ENCODE measurements at places on chromosomes 2 and 18.

DNA sequence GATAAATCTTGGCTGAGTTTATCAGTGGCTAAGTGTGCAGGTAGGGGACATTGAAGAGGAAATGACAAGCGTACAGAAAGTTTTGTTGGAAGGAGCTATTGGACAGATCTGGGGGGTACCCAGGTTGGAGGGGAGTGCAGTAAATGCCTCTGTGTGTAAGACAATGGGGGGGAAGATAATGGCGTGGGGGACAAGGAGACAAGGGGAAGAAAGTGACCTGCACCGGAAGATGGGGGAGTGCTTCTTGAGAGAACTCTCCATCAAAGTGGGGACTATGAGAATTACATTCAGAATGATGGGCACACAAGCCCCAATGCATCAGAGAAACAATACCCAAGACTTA is 190.0 kb downstream of the ALPK2 start:
- no peak for DNase-seq

DNA sequence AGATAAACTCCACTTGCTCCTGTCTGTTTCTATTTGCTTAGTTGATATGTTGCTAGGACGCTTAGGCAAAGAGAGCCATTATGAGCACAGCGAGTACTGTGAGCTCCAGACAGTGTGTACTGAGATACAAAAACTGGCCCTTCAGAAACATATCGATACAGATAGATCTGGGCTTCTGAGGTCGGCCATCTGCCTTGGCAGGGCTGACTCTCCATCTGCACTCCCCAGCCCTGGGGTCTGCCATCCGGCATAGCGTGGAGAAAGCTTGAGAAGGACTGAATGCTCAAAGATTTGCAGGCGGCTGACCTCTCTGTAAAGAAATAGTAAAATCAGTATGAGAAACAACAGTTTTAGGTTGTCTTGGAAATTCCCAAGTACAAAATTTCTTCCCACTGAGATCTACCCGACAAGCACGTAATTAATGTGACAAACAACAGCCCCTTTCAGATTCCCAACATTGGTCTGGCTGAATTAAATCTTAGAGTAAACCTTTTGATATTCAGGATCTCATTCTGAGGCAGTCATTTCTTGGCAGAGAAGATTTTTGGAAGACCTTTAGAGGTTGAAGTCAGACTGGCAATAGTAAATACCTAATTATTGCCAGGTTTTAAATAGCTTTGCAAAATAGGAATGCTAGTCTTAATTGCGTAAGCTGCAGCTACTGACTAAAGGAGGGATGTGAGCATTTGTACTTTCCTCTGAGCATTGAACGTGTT is 127.4 kb downstream of the CHST9 start:
- no peak for DNase-seq

- DNase-seq = no peak
These were observed 48.5 kb downstream of the TMX3 start for GRCh38 chr18:68666381-68666780.

GRCh38 chr2:10489842-10490555 is 41.9 kb upstream of the ODC1 start:
- DNase-seq = no peak

- no peak for DNase-seq
These were observed 320.1 kb downstream of the CDH2 start for GRCh38 chr18:27856820-27857219.

DNA sequence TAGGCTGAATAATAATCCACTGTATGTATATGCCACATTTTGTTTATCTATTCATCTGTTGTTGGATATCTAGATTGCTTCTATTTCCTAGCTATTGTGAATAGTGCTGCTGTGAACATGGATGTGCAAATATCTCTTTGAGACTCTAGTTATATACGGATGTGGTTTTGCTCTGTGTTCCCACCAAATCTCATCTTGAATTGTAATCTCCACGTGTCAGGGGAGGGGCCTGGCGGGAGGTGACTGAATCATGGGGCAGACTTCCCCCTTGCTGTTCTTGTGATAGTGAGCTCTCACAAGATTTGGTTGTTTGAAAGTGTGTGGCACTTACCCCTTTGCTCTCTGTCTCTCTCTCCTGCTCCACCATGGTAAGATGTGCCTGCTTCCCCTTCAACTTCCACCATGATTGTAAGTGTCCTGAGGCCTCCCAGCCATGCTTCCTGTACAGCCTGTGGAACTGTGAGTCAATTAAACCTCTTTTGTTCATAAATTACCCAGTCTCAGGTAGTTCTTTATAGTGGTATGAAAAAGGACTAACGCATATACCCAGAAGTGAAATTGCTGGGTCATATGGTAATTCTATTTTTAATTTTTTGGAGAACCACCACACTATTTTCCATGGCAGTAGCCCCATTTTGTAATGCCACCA is 86.1 kb upstream of the UPP2 start:
- DNase-seq = no peak

DNA sequence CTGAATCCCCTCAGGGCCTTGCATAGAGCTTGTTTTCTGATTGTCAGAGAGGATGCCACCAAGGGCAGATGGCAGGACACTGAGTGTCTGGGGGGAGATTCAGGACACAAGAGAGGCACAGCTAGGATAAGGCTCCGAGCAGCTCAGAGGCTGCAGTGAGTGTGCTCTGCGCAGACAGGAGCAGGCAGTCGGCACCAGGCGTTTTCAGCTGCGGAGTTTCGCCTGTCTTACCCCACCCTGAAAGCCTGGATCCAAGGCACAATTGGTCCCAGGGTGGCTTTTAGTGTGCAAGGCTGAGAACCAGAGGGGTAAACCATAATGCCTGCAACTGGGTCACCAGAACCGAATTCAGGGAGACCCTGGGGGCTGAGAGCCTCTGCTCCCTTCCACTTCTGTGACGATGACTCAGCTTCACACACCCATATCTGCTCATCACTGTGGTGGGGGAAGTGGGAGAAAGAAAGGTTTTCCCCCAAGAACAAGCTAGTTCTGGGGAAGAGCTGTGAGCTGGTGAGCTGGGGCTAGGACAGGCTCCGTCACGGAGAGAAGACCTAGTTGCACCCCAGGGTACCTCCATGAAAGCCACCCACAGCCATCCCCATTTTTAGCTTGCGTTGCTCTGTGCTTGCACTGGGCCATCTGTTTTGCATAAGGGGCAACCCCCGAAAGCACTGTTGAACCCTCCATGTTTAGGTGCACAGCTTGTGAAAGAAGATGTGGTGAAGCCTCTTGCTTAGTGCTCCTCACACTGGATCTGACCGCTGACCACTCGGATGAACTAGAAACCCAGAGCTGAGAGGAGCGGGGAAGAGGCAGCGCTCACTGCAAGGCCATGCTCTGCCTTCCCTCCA is 173.7 kb downstream of the CELF4 start:
- DNase-seq = no peak

DNA sequence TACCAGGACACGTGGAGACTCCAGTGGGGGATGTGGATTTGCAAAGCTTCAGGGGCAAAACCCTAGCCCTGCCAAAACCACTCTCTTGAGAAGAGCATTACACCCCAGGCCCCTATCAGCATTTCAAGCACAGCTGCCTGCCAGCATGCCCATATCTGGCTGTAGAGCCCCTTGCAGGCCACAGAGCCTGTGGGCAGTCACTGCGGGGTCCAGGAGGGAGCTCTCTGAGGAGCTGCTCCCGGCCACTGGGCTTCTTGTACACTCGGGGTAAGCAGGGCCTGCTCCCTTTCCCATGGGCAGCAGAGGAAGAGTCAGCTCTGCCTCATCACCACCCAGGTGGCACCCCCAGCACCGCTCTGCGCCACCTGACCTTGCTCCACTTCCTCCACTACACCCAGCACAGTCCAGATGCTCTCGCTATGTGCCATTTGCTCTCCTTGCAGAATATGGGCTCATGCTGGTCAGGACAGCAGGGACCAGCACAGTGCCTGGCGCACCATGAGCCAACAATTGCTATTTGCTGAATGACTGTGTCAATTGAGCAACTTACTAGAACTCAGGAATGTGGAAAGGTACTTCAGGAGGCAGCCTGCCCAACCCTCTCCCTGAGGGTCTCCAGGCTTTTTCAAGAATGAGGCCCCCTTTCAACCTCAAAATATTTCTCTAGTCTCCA is 7.4 kb downstream of the CHST10 start:
- DNase-seq = no peak

DNA sequence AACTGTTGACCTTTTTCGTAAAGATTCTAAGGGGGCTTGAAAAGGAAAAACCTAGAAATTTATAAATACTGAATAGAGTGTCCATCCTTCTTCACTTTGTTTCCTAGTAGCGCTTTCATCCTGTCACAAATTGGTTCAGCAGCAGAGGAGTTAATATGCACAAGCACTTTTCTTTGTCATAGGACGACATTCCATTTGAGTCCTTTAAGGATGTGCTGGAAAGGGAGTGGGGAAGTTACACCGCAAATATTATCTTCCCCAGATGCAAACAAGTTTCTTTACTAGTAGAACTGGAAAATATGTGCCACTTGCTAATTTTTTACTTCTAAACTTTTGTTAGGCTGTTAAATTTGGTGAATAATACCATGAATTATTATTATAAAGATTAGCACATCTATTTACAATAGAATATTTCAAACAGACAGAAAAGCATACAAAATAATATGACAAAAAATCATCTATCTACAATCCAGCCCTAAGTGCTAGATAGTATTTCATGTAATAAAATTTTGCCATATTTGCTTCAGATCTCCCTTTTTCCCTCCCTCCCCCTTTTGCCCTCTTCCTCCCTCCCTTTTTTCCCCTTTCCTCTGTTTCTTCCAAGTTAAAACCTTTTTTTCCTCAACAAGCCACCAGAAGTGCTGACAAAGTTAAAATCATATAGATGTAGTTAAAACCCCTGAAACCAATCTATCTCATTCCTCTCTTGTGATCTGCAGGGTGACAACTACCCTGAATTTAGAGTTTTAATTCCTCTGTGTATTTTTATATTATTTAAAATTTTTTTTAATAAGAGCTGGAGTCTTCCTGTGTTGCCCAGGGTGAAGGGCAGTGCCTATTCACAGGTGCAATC is 50.5 kb upstream of the MAP4K3 start:
- DNase-seq = no peak

- no peak for DNase-seq
These were observed 26.9 kb downstream of the MAIP1 start for GRCh38 chr2:199982126-199982843.

DNA sequence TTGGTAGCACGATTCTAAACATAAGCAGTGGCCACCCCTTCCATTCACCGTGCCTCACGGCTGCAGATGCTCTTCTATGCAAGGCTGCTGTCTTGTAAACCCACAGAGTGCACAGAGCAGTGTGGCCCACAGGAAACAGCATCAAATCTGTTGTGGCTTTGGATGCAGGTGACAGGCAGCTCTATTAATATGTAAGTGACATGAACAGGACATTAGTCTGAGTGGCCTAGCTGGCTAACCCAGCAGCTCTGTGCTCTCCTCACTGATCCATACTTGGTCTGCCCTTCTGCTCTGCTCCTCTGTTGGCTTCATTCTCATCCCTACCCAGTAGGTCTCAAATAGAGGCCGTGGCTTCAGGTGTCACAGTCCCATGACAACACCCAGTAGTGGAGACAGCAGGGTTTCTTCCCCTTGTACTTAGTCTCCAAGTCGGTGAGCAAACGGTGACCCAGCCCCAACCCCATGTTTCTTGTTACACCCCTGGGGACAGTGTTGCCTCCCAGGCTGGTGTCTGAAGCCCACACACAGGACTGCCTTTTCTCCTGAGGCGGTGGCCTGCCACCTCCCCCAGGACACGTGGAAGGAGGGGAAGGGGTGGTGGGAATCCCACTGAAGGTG is 5.8 kb downstream of the SH3RF3 start:
- DNase-seq = no peak

DNA sequence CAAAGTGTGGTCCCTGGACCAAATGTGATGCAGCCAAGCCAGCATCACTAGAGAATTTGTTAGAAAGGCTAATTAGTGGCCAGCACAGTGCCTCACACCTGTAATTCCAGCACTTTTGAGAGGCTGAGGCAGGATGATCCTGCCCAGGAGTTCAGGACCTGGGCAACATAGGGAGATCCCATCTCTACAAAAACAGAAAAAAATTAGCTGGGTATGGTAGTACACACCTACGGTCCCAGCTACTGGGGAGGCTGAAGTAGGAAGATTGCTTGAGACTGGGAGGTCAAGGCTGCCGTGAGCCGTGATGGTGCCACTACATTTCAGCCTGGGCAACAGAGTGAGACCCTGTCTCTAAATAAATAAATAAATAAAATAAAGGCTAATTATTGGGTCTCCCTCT is 69.9 kb upstream of the FZD5 start:
- DNase-seq = no peak

DNA sequence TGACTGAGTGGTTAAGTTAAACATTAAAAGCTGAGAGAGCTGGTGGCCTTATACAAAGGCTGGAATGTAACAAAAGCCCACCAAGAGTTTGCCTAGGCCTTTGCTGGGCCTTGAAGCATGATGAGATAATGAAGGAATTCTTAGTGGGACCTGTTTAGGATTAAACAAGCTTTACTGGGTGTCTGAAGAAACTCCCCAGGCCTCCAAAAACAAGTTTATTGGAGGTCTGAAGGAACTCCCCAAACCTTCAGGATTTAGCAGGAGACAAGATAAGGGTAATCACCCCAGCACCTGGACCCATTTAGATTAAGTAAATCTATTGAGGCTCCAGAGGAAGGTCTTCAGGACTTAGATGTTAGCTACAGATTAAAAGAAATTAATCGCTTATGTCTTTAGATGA is 18.7 kb downstream of the PCARE start:
- no peak for DNase-seq

- no peak for DNase-seq
These were observed 61.2 kb downstream of the WDSUB1 start for GRCh38 chr2:159225025-159226016.

DNA sequence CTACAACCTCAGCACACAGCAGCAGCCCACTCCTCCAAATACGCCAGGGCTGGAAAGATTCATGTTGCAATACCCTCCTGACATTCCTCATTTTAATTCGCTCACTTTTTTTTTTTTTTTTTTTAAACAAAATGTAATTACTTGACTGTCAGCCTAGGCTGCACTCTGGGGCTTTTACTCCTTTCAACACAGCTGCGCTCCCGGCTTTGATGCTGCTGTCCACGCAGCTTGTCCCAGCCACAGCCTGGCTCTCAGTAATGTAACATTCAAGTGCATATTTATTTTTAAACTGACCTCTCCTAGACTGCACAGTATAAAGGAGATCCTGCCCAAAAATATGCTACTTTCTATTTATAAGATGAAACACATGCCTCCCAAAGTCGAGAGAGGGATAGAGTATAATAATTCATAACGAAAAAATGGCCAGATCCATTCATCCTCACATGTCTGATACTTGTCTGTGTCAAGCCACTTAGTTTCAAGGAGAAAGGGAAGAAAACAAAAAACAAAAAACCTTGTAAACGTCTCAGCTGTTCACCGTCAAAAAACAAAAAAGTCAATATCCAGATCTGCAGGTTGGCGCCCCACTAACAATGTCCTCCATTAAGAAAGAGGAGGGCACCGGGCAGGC is 949 bp downstream of the CDC42EP3 start:
- DNase-seq = no peak

GRCh38 chr2:218047536-218048225 is 21.4 kb upstream of the RUFY4 start:
- no peak for DNase-seq
